Sciatic nerve (tissue), 2 donors: ENCODE measurements at places on chromosomes 6 and 20. TPM values are rescaled to one million over a fixed set of nuclear protein-coding genes. Genes with fewer than 3 reads are reported as not detected.

The SCGN gene
- total RNA-seq, result not detected

The GHRH gene
- total RNA-seq, result not detected

The ZNF322 gene
- 35.0 TPM for total RNA-seq

The PRSS35 gene
- total RNA-seq, result 3.2 TPM

The KIF25 gene
- total RNA-seq, result 1.6 TPM

The PNPLA1 gene
- 0.22 TPM for total RNA-seq

The FBXO30 gene
- 13.0 TPM for total RNA-seq

The CNKSR3 gene
- 22.2 TPM for total RNA-seq

The C4B gene
- total RNA-seq, result 392 TPM

The PLCB4 gene
- 23.4 TPM for total RNA-seq

The SYCP2 gene
- total RNA-seq, result 6.7 TPM

The OTOR gene
- not detected for total RNA-seq

The WFDC6 gene
- total RNA-seq, result not detected

The OR2J3 gene
- total RNA-seq, result not detected

The FGD2 gene
- 19.7 TPM for total RNA-seq

The METTL24 gene
- total RNA-seq, result 2.7 TPM

The B3GAT2 gene
- total RNA-seq, result not detected

The ADRM1 gene
- total RNA-seq, result 47.5 TPM

The PFDN6 gene
- total RNA-seq, result 27.1 TPM
